NCI-H774 (cell line): ENCODE measurements at places on chromosomes 11 and 22.
A peak's percentile ranks its signal among the peaks of the same experiment; 100 is the strongest.

- no peak for DNase-seq
These were observed 862 bp downstream of the GGA1 start for GRCh38 chr22:37609240-37610152.

GRCh38 chr22:38751422-38752346, 4.1 kb downstream of the SUN2 start:
- no peak for DNase-seq

GRCh38 chr11:104705490-104706190, 192.6 kb downstream of the CASP12 start:
- no peak for DNase-seq

GRCh38 chr11:68214173-68215086, 1.3 kb upstream of the KMT5B start:
- peak; percentile 13 for DNase-seq

DNA sequence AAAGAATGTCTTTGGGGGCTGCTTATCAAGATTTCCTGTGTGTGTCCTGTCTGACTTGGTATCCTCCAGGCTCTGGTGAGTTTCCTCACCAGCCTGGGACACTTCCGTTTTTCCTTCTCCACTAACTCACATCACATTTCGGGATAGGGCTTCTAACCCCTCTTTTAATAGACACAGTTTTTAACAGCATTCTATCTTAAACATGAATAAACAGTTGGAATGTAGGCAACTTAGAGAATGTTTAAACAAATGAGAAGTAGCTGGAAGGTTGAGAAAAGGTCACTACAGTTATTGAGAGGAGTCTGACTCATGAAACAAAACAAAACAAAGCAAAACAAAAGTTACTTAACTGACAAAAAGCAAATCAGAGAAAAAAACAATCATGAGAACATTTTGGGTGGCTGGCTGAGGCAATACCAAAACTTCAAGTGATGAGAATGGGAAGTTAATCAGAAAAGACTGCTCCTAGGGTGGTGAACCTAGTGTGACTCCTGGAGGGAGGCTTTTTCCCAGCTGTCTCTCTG, 64.7 kb upstream of the CTSC start:
- DNase-seq: no peak

GRCh38 chr11:116691771-116692177, 81.0 kb downstream of the BUD13 start:
- DNase-seq: peak; percentile 18

DNA sequence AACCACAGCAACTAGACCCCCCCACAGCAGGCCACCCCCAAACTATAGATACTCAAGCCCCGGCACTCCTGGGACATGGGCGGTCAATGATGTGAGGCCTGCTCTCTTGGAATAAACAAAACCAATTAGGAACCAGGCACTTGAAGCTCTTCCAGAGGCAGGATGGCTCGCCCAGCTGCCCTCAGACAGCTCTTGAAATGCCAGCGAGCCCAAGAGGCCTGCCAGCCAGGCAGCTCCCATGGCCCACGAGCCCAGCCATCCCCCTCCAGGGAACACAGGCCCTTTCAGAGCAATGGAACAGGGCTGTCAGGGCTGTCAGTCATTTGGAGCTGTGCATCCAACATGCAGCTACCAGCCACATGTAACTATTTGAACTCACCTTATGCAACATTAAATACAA, 34.0 kb upstream of the TFIP11 start:
- no peak for DNase-seq

- DNase-seq: no peak
These were observed at the start of gene NFAM1 for GRCh38 chr22:42432020-42432596. Gene NFAM1, minus strand, starts transcription at chr22:42432403. Its CDS starts 46 bp downstream, at chr22:42432357.

DNA sequence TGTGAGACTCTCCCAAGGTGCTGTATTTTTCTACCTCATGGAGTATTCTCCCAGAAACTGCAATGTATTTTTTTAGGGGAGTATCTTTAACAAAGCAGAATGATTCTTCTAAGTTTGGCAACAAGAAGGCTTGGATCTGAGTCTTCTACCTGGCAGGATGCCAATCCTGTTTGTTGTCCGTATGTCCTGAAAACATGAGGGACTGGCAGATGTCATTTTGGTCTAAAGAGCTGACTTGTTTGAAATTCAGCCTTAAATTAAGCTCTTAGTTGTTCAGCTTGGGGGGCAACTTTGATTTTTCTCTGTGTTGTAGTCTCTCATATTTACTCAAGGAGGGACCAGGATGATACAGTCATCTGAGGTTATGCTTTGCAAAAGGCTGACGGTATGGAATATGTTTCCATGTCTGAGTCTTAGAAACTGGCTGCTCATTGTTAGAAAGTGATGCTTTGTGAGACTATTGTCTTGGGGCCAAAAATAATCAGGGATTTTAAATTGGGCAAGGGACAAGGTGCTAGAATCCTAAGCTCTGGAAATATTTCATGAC, 9.3 kb downstream of the MRPL16 start:
- DNase-seq: no peak

GRCh38 chr22:40703174-40703573, 23.9 kb downstream of the MCHR1 start:
- no peak for DNase-seq
